ENCODE measurements at places on chromosomes 2 and 18. TPM values are rescaled to one million over a fixed set of nuclear protein-coding genes. Genes with fewer than 3 reads are reported as not detected.

- no peak for DNase-seq
Measured at GRCh38 chr2:173049831-173050230, 25.8 kb upstream of the MAP3K20 start.

- no peak for DNase-seq
Measured at GRCh38 chr2:241810307-241811200, 1.6 kb downstream of the NEU4 start.

DNA sequence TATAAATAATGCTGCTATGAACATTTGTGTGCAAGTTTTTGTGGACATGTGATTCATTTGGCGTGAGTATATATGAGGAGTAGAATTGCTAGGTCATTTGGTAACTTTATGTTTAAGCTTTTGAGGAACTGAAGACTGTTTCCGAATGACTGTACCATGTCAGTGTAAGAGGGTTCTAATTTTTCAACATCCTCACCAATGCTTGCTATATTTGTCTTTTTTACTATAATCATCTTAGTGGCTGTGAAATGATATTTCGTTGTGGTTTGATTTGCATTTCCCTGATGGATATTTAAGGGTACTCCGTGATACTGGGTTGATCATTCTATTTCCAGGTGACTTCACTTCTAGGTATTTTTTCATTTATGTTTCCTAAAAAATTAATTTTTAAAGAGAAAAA, 241.1 kb downstream of the BCL2 start:
- DNase-seq = no peak

The PLCL1 gene
- 12.4 TPM for total RNA-seq

GRCh38 chr18:41436772-41437171, 518.3 kb upstream of the PIK3C3 start:
- DNase-seq = no peak

GRCh38 chr2:177044671-177045070, 167.9 kb upstream of the HNRNPA3 start:
- no peak for DNase-seq

- DNase-seq = no peak
Measured at GRCh38 chr2:234603619-234604018, 106.7 kb upstream of the ARL4C start.

GRCh38 chr2:32456808-32457207, 100.0 kb downstream of the BIRC6 start:
- DNase-seq = no peak

The STPG4 gene
- not detected for total RNA-seq

GRCh38 chr2:223846515-223846914, 9.1 kb upstream of the AP1S3 start:
- peak; percentile 89 for DNase-seq

GRCh38 chr2:55511508-55512124, 7.9 kb upstream of the CFAP36 start:
- DNase-seq = peak; percentile 56

The KCNIP3 gene
- total RNA-seq = 2.9 TPM

DNA sequence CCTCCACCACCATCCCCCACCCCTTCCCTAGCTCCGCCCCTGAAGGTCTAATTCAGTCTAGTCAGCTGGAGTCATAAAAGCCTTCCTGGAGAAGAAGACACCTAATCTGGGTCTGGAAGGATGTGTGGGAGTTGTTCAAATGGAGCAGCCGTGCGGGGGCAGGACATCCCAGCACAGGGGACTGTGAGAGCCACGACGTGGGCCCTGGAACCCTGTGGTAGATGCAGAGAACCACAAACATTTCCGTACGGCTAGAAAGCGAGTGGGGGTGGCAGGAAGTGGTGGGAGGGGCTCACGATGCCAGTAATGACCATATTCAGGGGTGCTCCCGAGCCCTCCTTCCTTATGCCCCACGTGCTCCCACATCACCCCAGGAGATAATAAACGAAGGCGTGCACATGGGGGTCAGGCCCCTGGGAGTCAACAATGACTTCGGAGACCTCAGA, 20.9 kb upstream of the COL6A3 start:
- no peak for DNase-seq

DNA sequence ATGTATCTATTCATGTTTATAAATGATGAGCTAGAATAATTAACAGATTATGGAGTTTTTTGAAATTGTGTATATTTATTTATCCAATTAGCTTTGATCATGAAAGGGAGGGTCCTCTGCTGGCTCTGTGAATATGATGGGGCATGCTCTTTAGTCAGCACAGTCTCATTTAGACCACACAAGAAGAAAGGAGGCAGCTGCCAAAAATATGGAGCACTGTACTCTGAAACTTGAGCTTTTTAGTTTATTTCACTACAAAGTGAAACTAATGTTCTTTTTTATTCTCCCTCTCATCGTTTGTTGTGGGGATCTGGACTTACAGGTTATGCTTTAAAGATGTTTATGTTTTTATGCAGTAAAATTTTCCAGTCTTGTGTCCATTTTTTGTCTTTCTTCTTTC, 266.9 kb upstream of the GULP1 start:
- peak; percentile 40 for DNase-seq

The CHMP3 gene
- 87.5 TPM for total RNA-seq

GRCh38 chr2:238167344-238167715, 8.6 kb downstream of the ERFE start:
- no peak for DNase-seq

- DNase-seq = peak; percentile 49
Measured at GRCh38 chr18:62751341-62751821, 36.0 kb downstream of the PHLPP1 start.

The COA5 gene
- total RNA-seq = 15.0 TPM

GRCh38 chr2:201138401-201138970, 22.5 kb downstream of the CFLAR start:
- DNase-seq = no peak

The COLEC12 gene
- 109 TPM for total RNA-seq

The AGXT gene
- not detected for total RNA-seq

GRCh38 chr2:196546151-196546919, 93.2 kb upstream of the CCDC150 start:
- DNase-seq = no peak

GRCh38 chr2:14677039-14677438, 44.5 kb downstream of the LRATD1 start:
- DNase-seq = no peak

The FOXD4L1 gene
- total RNA-seq = 0.16 TPM

- no peak for DNase-seq
Measured at GRCh38 chr18:47251289-47252120, at the start of gene SKOR2. SKOR2 (minus strand) TSS chr18:47251660; CDS start chr18:47249183, 2,477 bp downstream.

- DNase-seq = no peak
Measured at GRCh38 chr2:20190876-20191713, 33.8 kb downstream of the SDC1 start.

DNA sequence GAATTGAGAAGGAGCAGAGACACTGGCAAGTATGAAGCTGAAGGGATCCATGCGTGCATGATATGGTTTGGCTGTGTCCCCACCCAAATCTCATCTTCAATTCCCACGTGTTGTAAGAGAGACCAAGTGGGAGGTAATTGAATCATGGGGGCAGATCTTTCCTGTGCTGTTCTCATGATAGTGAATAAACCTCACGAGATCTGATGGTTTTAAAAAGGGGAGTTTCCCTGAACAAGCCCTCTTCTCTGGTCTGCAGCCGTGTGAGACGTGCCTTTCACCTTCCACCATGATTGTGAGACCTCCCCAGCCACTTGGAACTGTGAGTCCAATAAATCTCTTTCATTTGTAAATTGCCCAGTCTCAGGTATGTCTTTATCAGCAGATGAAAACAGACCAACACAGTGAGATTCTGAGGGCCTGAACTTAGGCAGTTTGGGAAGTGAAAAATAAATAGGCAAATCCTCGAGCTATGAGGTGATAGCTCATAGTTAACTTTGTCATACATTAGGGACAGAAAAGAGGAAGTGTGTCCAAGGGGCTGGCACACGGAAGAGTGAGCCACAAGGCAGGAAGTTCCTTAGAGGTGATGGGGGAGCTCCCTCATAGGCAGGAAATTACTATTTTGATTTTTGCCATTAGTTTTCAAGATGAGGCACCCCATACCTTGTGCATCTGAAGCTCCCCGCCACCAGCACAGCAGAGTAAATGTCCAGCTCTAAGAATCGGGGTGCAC, 658.8 kb upstream of the ID2 start:
- DNase-seq = no peak

DNA sequence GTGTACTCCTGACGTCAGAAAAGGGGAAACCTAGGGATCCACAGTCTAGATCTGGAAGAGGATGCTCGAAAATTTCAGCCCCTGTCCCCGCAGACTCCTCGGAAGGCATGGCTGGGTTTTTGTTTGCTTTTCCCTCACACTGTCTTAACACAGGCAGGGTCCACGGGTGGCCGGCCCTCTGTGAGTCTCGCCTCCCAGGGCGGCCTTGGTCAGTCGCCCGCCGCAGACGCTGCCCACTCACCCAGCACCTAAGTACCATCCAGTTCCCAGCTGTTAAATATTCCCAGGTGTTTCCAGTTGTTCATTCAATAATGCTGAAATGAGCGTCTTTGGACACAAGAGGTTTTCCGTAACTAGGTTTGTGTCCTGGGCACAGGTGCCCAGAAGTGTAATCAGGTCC, 193.2 kb downstream of the TWIST2 start:
- no peak for DNase-seq

DNA sequence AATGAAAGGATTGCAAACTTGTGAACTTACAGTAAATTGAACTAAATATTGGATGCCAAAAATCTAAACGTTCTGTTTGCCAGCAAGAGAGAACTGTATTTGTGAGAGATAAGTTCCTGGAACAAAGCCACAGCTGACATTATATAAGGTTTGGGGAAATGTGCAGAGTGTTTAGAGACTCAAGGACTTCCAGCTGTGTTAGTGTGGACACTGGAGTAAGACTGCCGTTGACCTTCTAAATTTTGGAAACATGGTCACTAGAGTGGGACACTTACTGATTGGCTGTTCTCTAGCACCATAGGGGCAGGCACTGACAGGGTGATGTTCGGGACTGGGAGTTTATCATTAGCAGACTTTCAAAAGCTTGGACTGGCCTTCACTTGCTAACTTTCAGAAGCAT, 40.5 kb downstream of the SCN9A start:
- peak; percentile 66 for DNase-seq

The IHH gene
- total RNA-seq = not detected

- DNase-seq = no peak
Measured at GRCh38 chr2:156511803-156512202, 75.6 kb downstream of the GPD2 start.

- no peak for DNase-seq
Measured at GRCh38 chr2:43003702-43004101, 211.3 kb upstream of the HAAO start.

DNA sequence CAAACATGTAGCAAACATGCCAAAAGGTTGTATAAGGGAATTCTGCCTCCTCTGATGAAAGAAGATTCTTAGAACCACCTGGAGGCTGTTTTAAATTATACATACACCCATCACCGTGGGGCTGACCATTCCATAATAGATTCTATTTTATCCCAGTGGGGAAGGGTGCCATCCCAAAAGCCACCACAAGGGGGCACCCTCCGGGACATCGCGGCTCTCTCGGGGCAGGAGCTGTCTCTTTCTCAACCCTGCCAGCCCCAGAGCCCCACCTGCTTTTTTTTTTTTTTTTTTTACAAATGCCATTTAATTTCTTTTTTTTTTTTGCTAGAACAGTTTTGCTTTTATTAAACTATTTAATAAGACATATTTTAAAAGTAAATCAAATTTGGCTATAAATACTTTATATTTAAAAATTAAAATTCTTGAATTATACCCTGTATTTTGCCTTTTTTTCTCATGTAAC, 8.6 kb upstream of the MTCL1 start:
- DNase-seq = peak; percentile 75

DNA sequence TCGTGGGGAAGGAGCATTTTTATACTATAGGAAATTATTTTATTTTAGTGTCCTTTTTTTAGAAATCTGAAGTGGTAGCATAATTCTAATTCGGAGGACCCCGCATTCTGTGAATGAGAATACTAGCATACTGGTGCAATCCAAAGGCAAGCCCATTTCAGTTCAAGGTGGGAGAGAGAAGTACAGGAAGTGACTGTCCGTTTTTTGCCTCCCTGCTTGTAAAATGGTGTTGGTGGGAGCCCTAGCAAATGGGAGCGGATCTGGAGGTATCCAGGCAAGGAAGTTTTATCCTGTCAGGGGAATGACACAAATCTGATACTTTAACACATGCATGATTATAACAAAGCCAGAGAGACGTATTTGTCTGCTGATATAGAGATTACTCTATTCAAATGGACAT, 141.7 kb downstream of the ESCO1 start:
- DNase-seq = no peak

- no peak for DNase-seq
Measured at GRCh38 chr2:99784946-99785345, 295.1 kb upstream of the REV1 start.

DNA sequence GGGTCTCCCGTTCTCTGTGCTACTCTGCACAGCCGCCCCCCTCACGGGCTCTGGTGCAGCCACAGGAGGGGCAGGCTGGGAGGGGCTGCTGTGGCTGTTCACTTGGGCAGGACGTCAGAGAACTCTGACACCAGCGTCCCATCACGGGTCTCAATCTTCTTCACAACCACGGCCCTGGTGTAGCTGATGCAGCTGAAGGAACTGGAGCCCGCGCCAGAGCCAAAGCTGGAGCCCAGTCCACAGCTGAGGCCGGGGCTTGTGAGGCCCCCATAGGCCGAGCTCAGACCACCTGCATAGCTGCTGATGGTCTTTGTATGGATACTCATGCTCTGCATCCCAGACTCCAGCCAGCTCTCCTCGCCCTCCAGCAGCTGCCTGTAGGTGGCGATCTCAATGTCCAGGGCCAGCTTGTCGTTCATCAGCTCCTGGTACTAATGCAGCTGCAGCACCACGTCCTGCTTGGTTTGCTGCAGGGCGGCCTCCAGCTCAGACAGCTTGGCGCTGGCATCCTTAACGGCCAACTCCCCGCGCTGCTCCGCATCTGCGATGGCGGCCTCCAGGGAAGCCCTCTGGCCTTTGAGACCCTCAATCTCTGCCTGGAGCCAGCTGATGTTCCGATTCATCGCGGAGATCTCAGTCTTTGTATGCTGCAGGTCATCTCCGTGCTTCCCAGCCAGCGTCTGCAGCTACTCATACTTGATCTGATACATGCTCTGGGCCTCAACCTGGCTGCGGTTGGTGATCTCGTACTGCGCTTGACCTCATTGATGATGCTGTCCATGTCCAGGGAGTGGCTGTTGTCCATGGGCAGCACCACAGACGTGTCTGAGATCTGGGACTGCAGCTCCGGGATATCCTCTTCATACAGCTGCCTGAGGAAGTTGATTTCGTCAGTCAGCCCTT, 7.4 kb upstream of the DUSP19 start:
- DNase-seq = peak; percentile 41

- DNase-seq = no peak
Measured at GRCh38 chr2:108612514-108613183, 78.4 kb downstream of the LIMS1 start.

- DNase-seq = no peak
Measured at GRCh38 chr2:121567957-121568409, 37.3 kb downstream of the RNU4ATAC start.

The GTF3C2 gene
- total RNA-seq = 27.2 TPM

Measured in fibroblast of the aortic adventitia (primary cell).